ENCODE measurements at places on chromosomes 4 and X. TPM values are rescaled to one million over a fixed set of nuclear protein-coding genes. Genes with fewer than 3 reads are reported as not detected.

DNA sequence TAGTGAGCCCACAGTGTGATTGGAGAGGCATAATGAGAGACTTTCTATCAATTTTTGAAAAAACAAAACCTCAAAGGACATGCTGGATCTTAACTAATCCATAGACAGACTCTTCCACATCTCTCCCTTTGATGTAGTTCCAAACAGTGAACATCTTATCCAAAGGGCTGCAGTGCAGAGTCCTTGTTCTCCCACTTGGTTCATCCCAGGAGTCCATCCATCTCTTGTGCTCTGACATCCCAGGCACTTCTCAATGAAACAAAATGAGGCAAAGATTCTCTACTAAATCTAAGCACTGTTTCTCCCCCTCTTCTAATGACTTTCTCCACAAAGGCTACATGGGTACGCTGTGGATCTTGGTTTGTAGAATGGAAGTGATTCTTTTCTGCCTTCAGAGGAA, 8.3 kb downstream of the SHROOM3 start:
- DNase-seq, result no peak

DNA sequence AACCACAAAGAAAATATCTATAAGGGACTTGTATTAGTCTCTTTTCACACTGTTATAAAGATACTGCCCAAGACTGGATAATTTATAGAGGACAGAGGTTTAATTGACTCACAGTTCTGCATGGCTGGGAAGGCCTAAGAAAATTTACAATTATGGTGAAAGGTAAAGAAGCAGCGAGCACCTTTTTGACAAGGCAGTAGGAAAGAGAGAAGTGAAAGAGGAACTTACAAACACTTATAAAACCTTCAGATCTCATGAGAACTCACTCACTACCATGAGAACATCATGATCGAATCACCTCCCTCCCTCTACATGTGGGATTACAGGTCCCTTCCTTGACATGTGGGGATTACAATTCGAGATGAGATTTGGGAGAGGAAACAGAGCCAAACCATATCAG, 856.0 kb downstream of the TRAM1L1 start:
- DNase-seq, result no peak

DNA sequence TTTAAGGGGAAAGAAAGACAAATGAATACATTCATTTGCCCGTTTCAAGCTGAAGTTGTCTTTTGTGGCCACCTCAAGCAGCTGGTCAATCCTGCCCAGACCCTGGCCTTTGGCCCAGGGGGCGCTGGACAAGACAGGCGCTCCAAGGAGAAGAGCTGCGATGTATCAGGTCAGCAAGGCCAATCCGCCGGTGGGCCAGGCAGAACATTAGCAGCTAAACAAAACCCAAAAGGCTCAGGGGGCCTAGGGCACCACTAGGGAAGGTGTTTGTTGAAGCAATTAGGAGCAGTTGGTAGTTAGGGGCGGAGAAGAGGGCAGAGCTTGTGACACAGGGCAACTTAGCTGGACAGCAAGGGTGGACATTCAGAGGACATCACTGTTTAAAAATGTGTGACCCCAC, 60.8 kb upstream of the TMEM33 start:
- no peak for DNase-seq

- DNase-seq, result no peak
These were observed 32.5 kb downstream of the IDS start for GRCh38 chrX:149472625-149473024.

GRCh38 chr4:174559894-174560293, 37.6 kb upstream of the HPGD start:
- DNase-seq, result peak; percentile 10

GRCh38 chrX:132689612-132690563, 201.1 kb upstream of the MBNL3 start:
- DNase-seq, result no peak

DNA sequence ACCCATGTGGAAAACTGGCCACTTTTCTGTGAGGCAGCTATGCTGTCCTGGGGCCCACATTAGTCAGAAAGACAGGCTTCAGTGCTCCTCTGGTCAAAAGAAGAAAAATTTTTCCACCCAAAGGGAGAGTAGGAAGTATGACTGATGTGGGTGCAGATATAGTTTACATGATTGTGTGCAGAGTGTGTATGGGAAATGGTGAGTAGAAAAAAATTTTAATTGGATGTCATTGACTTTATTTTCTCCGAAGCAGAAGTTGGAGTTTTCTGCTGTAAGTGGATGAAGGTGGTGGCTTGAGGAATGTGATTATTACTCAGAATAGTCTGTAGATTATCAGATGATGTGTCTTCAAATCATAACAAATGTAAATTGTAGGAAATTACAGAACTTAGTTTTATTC, 241.5 kb upstream of the IGFBP7 start:
- no peak for DNase-seq

GRCh38 chrX:44012484-44013096, 39.4 kb upstream of the NDP start:
- DNase-seq, result no peak

GRCh38 chr4:90515191-90515590, 388.0 kb downstream of the CCSER1 start:
- no peak for DNase-seq

DNA sequence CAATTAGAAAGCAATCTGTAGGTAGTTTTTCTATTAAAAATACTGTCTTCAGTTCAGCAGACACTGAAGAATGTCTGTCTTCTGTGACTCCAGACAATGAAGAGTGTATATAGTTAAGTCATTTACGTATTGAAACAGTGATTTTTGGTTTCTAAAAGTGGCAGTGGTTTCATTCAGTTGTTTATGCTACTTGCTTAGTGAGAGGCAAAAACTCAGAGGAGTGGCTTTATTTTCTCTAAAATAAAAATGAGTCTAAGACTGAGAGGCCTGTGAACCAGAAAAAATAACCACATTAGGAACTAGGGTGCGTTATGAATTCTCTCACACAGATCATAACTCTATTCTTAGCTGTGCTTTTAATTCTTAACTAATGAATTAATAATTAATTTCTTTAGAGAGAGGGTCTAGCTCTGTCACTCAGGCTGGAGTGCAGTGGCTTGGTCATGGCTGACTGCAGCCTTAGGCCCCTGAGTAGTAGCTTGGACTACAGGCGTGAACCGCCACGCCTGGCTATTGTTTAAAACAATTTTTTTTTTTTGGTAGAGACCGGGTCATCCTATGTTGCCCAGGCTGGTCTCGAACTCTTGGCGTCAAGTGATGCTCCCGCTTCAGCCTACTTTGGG, 31.4 kb downstream of the FREM3 start:
- DNase-seq, result no peak

- peak; percentile 44 for DNase-seq
These were observed 69.3 kb upstream of the IL2 start for GRCh38 chr4:122525865-122526264.

GRCh38 chr4:38188136-38188535, 227.9 kb downstream of the PTTG2 start:
- DNase-seq, result no peak

DNA sequence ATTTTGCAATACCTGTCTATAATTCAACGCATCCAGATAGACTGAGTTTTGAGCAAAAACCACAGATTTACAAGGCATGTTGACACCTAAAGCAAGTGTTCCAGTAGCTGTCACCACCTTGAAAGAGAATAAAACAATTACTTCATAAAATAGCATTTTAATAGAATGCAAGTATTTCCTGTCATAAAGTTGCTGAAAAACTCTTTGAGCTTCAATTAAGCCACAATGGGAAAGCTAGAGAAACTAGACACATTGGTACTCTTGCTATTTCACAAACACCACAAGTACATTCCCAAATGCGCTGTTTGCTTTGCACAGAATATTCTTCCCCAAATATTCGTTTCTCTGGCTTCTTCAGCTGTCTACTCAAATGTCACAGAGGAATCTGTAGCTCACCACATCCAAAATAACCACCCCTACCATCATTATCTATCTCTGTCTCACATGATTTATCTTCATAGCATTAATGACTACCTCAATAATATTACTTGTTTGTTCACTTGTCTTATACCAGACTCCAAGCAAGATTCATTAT, 70.3 kb downstream of the DDX60 start:
- DNase-seq, result no peak

DNA sequence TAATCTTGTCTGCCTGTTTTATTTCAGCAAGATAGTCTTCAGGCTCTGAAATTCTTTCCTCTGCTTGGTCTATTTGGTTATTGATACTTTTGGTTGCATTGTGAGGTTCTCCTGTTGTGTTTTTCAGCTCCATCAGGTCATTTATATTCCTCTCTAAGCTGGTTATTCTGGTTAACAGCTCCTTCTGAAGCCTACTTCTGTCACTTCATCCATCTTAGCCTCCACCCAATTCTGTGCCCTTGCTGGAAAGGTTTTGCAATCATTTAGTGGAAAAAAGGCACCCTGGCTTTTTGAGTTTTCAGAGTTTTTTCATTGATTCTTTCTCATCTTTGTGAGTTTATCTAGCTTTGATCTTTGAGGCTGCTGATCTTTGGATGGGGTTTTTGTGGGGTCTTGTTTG, 647.7 kb downstream of the SPRY1 start:
- no peak for DNase-seq

- DNase-seq, result peak; percentile 70
These were observed 169.0 kb downstream of the CORIN start for GRCh38 chr4:47668810-47669408.

DNA sequence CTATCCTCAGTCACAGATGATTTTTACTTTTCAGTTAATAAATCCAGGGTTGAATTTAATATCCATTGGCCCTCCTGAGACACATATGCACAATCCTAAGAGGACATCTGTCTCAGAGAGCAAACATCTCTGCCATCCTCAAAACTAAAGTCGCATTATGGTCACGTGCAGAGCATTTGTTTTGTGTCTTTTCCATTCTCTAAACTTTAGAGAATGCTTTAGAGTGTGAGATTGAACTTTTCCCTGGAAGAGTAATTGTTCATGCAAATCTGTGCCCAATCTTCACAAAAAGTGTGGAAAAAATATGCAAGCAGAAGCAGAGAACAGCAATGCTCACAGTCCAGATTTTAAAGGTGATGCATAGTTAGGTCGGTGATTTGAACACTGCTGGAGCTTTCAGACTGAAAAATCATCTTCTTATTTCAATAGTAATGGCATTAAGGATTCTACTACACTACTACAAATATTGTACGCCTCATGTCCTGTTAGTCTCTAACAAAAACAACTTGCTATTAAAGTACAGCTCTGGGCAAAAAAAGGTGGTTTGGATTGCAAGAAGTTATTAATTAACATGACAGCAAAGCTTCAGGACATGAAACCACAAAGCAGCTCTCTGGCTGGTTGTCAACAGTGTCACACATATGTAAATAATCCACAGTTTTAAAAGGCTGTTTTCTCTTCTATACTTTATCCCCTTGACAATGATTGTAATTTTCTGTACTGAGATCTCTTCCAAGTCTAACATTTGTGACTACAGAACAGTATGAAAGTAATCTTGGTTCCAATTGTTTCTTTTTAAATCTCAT, 19.9 kb downstream of the DCHS2 start:
- DNase-seq, result peak; percentile 16

DNA sequence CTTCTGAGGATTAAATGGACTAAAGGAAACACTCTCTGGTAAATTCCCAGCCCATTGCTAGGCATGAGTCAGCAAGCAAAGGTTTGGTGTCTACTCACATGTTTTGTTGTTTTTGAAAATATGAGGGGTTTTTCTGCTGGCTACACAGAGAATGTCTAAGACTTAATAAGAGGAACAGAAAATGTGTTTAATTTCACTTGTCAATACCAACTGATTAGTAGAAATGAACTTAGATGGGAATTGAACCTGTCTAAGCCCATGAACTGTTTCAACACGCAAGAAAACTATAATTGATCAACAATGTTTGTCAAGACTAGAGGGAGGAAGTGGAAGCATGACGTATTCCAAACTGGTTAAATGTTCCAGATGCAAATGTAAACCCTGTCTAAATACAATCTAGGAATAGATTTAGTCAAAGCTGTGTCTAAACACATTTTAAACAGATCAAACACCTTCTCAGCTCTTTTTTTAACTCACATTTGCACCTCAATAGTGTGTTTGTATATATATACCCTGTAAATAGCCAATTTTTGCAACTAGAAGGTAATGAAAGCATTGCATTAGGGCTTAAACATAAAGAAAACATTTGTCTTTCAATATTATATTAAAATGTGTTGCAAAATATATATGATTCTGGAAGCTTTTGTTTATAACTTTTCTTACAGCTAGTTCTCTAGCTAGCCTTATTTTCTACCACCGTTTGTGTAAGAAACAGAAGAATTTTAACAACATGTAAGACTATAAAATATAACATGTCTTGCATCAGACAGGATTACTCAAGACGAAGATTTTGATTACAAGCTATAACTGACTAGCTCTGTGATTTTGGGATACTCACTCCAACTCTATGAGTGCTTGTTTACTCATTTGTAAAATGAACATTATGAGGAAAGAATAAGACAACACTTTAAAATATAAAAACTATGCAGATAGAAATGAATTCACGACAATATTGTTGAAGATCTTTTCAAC, 607.8 kb downstream of the FSTL5 start:
- no peak for DNase-seq

GRCh38 chr4:102825261-102826091, 1.9 kb downstream of the UBE2D3 start:
- DNase-seq, result peak; percentile 51

- DNase-seq, result no peak
These were observed 32.7 kb upstream of the RASGEF1B start for GRCh38 chr4:81504112-81505003.

GRCh38 chr4:182653596-182653995, 263.6 kb downstream of the DCTD start:
- no peak for DNase-seq

DNA sequence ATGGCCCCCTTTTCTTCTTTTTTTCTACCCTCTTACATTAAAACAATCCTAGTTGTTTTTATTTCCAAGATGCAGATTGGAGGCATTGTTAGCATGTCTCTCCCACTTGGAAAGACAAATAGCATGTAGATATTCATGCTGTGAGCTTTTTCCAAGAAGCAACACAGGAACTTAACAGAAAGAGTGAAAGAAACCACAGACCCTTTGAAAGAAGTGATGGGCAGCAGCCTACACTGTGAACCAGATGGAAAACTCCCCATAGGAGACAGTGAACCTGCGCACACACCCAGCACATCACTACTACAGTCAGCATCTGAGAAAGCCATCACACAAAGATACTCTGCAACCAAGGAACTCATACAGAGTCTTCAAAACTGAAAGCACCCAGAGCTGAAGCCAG, 17.8 kb downstream of the CT47C1 start:
- no peak for DNase-seq

DNA sequence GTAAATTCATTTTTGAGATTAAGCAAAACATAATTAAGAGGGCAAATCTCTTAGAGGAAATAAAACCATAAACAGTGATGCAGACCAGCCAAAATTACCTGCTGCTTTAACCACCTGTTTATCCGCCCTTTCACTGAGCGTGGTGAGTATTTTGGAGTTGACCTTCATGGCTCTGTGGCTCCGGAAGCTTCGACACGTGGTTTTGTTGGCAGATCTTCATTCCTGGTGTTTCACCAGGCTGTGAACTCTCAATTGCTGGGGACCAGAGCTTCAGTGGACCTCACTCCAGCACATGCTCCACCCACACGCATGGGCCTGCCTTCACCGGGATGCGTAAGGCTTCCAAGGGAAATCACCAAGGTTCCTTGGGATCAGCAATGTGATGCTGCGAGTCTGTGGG, 83.8 kb downstream of the FHDC1 start:
- no peak for DNase-seq

ASMT gene
- not detected for polyA plus RNA-seq

PPP1R2C gene
- polyA plus RNA-seq, result not detected

SMAD1 gene
- 10.5 TPM for polyA plus RNA-seq

MAGEA12 gene
- polyA plus RNA-seq, result not detected

NSUN7 gene
- 4.6 TPM for polyA plus RNA-seq

Data from hepatocyte (in vitro differentiated cells).